ENCODE measurements at places on chromosomes 5 and 9.

GRCh38 chr5:121805911-121806310 lies 45.8 kb upstream of the FTMT start:
- DNase-seq, result no peak

GRCh38 chr9:89234205-89235067 lies 55.8 kb upstream of the SHC3 start:
- DNase-seq, result no peak

GRCh38 chr9:114300153-114300845 lies 22.6 kb upstream of the ORM1 start:
- DNase-seq, result no peak

- no peak for DNase-seq
Observed at GRCh38 chr9:120331913-120332312, 248.1 kb downstream of the CDK5RAP2 start.

- DNase-seq, result peak; percentile 37
Observed at GRCh38 chr9:96655198-96655851, at the start of gene PRXL2C. PRXL2C (minus strand) TSS chr9:96655317; CDS start chr9:96655281, 36 bp downstream.

DNA sequence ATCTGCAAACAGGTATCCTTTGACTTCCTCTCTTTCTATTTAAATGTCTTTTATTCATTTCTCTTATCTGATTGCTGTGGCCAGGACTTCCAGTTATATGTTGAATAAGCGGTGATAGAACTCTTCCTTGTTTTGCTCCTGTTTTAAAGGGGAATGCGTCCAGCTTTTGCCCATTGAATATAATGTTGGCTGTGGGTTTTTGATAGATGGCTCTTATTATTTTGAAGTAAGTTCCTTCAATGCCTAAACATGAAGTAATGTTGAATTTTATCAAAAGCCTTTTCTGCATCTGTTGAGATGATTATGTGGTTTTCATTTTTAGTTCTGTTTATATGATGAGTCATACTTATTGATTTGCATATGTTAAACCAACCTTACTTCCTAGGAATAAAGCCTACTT lies 300.5 kb upstream of the CTNND2 start:
- DNase-seq, result no peak

DNA sequence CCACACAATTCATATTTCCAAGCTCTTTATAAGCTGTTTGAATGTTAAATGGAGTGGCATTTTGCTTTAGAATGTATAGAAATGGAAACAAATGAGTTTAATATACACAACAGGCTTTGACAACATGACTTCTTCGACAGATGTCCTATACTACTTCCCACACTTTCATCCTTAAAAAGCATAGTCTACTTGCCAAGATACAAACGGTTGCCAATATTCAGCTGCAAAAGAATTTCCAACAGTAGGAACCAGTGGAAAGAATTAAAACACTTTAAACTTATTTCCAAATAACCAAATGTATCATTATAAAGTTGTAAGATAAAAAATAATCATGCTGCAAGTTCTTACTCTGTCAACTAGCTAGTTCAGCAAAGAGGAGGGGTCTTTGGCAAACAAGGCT lies 456.4 kb downstream of the PDE4D start:
- no peak for DNase-seq

GRCh38 chr9:137376386-137376785 lies 46.6 kb downstream of the EXD3 start:
- no peak for DNase-seq

Data from NCI-H2029 (cell line).